Uterus (tissue), 4 donors: ENCODE measurements at places on chromosomes 1 and 21.

DNA sequence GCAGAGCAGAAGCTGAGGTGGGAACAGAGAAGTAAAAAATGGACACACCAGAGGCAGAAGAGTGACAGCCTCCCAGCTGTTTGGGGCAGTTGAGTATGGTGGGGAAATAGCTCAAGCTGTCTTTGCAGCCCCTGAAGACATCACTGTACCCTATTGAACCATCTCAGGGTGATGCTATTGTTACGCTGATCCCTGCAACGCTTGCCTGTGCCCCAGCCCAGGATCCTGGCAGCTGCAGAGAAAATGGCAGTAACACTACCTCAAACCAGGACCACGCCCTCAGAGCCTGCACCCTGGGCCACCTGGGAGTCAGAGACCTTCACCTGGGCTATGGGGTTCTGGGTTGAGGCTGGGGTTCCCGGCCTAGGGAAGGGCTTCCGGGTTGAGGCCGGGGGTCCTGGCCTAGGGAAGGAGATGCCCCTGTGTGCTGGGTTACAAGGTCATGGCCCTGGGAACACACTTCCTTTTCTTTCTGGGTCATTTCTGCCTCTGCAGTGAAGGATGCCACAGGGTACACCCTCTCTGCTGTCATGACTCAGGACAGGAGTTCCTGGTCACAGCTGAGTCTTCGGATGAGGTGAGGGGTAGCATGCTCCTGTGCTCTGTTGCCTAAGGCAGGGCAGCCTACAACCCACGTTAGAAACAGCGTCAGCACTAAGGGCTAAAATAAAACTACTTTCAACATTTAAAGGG lies 11.6 kb downstream of the BSND start:
- DNase-seq, result no peak

DNA sequence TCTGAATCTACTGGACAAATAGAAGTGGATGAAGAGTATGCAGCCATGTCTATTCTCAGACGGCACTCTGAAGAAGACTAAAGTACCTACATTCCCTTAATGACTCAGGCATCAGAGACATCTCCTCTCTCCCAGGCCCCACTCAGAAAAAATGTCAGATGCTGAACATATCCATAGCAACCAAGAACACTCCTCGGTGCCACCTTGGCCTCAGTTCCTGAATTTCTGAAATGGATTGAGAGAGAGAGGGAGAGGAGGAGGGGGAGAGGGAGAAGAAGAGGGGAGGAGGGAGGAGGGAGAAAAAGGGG lies 16.0 kb upstream of the OVAAL start:
- no peak for DNase-seq

DNA sequence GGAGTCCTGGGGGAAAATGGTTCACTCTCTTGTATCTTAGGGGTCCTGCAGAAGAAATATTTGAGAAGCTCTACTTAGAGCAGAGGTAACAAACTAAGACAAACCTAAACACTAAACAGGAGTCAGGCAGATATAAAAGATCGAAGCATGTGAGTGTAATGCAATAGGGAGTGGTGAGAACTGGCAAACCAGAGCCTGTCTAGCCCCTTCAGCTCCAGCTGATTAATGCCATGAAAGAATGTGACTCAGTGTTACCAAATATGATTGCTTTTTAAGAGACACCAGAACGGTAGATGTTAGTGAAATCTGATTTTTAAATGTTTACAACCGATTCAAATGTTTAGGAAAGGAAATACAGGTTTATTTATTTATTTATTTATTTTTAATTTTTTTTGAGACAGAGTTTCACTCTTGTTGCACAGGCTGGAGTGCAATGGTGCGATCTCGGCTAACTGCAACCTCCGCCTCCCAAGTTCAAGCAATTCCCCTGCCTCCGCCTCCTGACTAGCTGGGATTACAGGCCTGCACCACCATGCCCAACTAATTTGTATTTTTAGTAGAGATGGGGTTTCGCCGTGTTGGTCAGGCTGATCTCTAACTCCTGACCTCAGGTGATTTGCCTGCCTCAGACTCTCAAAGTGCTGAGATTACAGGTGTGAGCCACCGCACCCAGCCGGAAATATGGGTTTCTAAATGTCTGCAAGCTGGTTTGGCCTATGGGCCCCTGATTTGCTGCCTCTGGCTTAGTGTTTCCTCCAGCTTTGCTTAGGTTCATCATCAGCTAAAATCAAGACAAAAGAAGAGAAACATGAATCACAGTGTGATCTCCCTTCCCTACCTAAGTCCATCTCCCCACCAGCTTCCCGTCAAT lies 12.2 kb downstream of the TXNIP start:
- peak; percentile 9 for DNase-seq

DNA sequence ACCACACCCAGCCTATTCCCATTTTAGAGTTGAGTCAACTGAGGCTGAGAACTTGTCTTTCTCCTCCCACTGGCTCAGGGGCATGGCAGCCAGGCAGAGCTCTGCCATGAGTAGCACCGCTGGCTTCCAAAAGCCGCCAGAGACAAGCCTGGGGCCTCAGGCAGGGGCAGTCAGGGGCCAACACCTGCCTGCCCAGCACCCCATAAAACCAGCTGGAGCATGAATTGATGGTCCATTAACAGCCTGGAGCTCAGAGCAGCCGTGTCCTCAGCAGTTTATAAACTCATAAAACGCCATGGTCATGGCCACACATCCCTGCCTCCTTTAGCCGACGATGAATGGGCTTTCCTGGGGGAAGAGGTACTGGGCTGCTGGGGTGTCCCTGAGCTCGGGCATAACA lies 50.6 kb upstream of the PAX7 start:
- no peak for DNase-seq

DNA sequence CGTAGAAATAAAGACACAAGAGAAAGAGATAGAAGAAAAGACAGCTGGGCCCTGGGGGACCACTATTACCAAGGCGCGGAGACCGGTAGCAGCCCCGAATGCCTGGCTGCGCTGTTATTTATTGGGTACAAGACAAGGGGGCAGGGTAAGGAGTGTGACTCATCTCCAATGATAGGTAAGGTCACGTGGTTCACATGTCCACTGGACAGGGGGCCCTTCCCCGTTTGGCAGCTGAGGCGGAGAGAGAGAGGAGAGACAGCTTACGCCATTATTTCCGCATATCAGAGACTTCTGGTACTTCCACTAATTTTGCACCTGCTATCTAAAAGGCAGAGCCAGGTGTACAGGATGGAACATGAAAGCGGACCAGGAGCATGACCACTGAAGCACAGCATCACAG lies 4.1 kb upstream of the TPRG1L start:
- DNase-seq, result no peak

DNA sequence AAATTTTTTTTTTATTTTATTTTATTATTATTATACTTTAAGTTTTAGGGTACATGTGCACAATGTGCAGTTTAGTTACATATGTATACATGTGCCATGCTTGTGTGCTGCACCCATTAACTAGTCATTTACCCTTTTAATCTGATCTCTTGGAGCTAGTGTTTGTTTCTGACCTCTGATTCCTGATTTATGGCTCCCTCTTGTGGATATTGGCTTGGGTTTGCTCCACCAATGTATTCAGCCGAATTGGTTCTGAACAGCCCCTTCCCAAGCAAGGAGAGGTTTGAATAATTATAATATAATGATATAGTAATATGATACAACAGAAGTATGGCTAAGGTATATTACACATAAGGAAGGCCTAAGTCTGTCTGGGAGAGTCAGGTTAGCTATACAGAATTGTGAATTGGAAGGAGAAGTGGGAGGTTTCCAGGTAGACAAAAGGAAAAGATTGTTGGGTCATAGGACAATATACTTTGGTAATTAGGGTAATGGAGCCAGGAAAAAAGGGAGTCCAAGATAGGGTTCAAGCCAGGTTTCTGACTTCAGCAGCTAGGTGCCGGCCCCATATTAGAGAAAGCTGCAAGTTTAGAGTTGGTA lies 53.1 kb upstream of the HMCN1 start:
- no peak for DNase-seq

GRCh38 chr1:229221106-229222019 lies 49.5 kb upstream of the RAB4A start:
- DNase-seq, result no peak

DNA sequence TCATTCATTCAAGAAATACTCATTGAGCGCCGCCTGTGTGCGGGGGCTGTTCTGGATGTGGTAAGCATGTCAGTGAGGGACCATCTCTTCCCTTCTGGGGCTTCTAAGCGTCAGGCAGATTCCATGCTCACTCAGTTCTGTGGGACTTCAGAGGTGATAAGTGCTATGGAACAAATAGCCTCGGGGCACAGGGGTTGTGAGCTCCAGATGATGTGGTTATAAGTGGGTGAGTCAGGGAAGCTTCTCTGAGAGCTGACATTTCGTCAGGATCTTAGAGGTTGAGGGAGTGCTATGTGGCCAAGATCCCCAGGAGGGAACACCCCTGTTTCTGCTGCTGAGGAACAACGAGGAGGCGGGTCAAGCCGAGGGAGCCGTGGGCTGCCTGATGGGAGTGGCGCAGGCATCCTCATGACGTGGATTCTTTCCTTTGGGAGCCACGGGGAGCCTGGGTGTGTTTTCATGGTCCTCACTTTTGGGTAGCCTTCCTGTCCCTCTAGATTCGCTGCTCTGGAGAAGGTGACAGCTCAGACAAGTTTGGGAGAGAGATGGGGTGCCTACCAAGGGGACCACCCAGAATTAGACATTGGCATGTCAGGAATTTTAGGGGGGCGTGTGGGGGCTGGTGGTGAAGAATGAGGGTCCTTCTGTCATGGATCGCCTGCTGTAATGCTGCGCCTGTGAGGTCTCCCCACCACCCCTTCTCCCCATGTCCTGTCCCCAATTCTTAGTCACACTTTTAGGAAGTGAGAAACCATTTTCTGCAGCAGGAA lies 38.5 kb downstream of the HUNK start:
- no peak for DNase-seq

DNA sequence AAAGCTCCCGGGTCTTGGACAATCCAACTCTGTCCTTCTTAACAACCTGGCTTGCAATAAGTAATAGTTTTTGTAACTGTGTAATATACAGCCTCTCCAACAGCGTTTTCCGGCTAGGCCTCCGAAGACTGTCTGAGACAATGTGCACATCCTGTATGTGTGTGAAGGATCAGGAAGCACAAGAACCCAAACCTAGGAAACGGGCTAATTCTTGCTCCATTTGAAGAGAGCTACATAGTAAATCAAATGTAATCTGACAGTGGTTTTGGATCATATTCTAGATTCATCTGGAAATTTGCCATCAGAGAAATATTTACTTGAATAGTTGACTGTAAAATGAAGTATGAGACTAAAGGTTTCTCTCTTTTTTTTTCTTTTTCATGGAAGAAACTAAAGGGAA lies 1.2 kb downstream of the GPR52 start:
- peak; percentile 14 for DNase-seq

- no peak for DNase-seq
Observed at GRCh38 chr1:216926720-216927510, 203.7 kb upstream of the ESRRG start.

DNA sequence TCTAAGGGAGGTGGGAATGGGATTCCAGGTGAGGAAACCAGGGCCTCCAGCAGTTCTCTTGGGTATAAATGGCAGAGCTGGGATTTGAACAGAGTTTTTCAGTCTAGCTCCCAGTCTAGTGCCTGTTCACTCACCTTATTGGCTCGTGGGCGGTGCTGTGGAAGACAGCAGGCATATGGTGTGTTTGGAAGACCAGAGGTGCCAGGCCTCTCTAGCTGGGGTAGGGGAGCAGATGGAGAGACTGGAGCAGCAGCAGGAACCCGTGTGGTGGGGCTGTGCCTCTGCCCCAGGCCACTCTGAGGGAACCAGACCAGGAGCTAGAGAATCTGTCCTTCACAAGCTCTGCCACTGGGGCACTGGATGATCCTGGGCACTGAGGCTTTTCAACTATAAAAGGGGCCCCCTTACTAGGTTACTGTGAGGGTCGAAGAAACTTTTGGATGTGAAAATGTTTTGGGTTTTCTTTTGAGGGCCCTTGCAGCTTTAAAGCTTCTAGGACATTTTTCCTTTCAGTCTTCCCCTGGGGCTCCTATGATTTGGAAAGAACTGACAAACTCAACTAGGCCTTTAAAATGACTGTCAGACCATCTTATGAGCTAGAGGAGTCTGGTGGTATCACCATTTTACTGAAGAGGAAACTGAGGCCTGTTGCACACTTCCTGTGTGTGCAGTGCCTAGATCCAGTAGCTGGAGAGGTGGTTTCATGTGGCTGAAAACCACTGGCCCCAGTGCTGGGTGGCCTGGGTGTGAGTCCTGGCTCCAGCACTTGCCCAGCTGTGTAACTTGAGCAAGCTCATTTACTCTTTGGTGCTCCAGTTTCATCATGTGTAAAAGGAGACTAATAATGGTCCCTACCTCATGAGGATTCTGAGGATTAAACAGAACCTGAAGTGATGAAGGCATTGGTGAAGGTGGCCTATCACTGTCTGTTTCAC lies 6.1 kb downstream of the DMRTB1 start:
- DNase-seq, result no peak

DNA sequence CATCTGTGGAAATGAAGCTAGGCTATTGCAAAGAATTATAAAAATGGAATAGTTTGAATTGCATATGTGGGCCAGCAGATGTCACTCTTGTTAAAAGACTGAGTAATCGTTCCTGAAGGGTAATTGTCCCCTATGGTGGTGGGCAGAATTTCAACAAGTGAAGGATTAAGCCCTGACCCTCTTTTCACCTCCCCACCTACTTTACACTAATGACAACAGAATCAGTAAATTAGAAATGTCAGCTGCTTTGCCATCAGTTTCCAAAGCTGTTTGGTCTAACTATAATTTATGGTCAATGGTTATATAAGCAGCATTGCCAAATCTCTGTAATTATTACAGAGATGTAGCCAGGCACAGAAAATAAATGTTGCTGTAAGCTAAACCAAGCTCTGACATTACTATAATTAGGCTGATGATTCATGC lies 898.6 kb downstream of the AMY1C start:
- no peak for DNase-seq

DNA sequence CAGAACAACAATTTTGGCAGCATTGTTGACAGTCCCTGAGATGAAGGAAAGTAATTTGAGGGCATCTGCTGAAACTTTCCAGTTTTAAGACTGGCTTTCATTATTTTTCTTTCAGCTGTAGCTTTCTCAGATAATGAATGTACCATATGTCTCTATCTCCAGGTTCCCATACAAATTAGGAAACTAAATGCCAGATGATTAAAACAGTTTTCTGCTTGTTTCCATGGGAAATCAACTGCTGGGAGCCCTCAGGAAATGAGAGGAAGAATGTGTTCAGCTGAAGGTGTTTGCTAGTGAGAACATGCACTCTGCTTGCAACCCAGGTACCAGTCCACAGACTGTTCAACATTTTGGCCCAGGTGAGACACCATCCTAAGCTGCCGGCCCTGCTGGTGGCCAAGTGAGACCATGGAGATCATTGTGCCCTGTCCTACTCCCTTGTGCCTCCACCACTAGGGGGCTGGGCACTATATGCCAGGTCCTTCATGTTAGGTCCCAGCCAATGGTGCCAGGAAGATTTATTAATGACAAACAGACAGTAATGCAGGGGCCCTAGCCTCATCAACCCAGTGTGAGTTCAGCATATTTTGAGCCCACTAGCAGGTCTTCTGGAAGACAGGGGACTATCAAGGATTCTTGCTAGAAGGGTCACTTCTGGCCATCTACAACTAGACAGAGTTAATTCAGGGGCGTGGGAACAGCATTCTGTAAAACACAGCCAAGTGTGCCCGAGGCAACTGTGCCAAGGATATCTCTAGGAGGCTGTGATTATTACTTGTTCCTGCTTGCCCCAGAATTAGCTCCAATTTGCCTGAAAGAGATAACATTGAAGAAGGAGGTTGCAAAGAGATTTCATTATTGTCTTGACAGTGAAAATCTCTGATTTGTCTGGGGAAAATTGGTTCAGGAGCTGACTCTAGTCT lies 17.0 kb upstream of the LRRC8C start:
- no peak for DNase-seq

GRCh38 chr1:242876030-242876429 lies 351.5 kb upstream of the PLD5 start:
- DNase-seq, result no peak

- no peak for DNase-seq
Observed at GRCh38 chr1:247375747-247376146, 40.2 kb upstream of the NLRP3 start.
